PC-9 (cell line): ENCODE measurements at places on chromosomes 11 and 22. TPM values are rescaled to one million over a fixed set of nuclear protein-coding genes. Genes with fewer than 3 reads are reported as not detected.

The MAPK8IP2 gene
- total RNA-seq = 0.79 and 0.88 TPM in 2 replicates

GRCh38 chr11:6258571-6259081 is 1.0 kb upstream of the CCKBR start:
- no peak overlapping the region for H3K27ac ChIP-seq
- H3K36me3 ChIP-seq = no peaks in the 10 kb centered on the region
- H3K4me3 ChIP-seq = no peak overlapping the region
- DNase-seq = no peak

- H3K27ac ChIP-seq = no peak overlapping the region
- H3K27me3 ChIP-seq = no peaks in the 10 kb centered on the region
- no peak overlapping the region for H3K4me3 ChIP-seq
- H3K36me3 ChIP-seq = no peaks in the 10 kb centered on the region
Observed at GRCh38 chr22:24997023-24997422, 44.5 kb downstream of the KIAA1671 start.

GRCh38 chr22:36874309-36874696 is 13.5 kb downstream of the NCF4 start:
- no peaks in the 10 kb centered on the region for H3K36me3 ChIP-seq
- DNase-seq = peak; percentile 66
- H3K27ac ChIP-seq = peak overlapping the region; percentile 90
